ENCODE measurements at places on chromosomes 7 and 10. TPM values are rescaled to one million over a fixed set of nuclear protein-coding genes. Genes with fewer than 3 reads are reported as not detected.

- DNase-seq: no peak
Observed at GRCh38 chr10:17838080-17838648, 29.0 kb downstream of the MRC1 start.

DNA sequence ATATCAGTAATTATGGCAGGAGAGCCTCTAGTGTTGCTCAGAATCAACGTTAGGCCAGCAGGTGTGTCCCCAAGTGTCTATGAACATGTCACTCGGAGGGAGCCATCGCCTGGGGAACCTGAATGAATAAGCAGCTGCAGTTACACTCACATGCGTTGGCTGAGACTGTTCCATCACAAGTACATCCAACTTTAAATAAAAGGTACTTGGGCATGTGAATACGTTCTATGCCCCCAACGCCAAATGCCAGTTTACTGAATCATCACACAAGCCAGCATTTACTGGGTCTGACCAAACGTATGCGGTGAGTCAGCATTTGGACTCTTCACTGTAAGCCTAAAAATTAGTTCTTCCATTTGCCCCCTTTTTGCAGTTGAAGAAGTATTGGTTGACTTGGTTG, 207.6 kb upstream of the PLXNA4 start:
- DNase-seq: no peak

ZNF425 gene
- total RNA-seq: 3.9 TPM

GRCh38 chr7:131501930-131502685, 54.3 kb downstream of the PODXL start:
- DNase-seq: no peak

GRID2IP gene
- 0.40 TPM for total RNA-seq

- DNase-seq: no peak
Observed at GRCh38 chr10:31466313-31466712, 147.3 kb downstream of the ZEB1 start.

DNA sequence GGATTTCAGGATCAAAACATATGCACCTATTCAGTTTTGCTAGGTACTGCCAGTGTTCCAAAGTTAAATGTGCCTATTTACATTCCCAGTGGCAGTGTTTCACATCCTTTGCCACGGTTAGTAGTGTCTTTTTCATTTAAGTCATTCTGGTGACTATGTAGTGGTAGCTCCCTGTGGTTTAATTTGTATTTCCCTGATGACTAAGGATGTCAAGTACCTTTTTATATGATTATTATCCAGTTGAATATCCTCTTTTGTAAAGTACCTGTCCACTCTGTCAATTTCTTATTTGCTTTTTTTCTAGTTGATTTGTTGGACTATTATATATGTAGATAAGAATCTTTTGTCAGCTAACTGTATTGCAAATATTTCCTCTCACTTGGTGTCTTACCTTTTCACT, 45.1 kb downstream of the TMEM60 start:
- DNase-seq: no peak

SLC26A5 gene
- total RNA-seq: 0.12 TPM

SLC18A3 gene
- not detected for total RNA-seq

Data from ovary (tissue), 10 donors.